ENCODE measurements at places on chromosomes 1 and 21. TPM values are rescaled to one million over a fixed set of nuclear protein-coding genes. Genes with fewer than 3 reads are reported as not detected.

Gene SPRR1B
- total RNA-seq = not detected

Gene CLCA4
- not detected for total RNA-seq

Gene MARK1
- total RNA-seq = 0.89 TPM

Gene GRIK1
- total RNA-seq = not detected

Gene CXADR
- 2.1 TPM for total RNA-seq

Gene OR10J5
- total RNA-seq = not detected

Gene KCNQ4
- under 0.01 TPM for total RNA-seq

Gene ROR1
- 9.5 TPM for total RNA-seq

Gene KCNA10
- total RNA-seq = not detected

Gene FDPS
- total RNA-seq = 901 TPM

Gene RGS4
- total RNA-seq = 111 TPM

Gene ZNF683
- total RNA-seq = not detected

Gene AMY1B
- total RNA-seq = not detected

Gene SH2D5
- 5.5 TPM for total RNA-seq

Gene TNFRSF4
- 0.30 TPM for total RNA-seq

Gene DNM3
- total RNA-seq = 1.2 TPM

Gene MPL
- not detected for total RNA-seq

Gene OR2T2
- total RNA-seq = not detected

Gene SIK1
- not detected for total RNA-seq

Gene YOD1
- total RNA-seq = 2.9 TPM

Gene CFAP107
- not detected for total RNA-seq

Gene PLA2G2F
- not detected for total RNA-seq

Gene GRIK3
- total RNA-seq = not detected

Gene HSPB7
- total RNA-seq = 0.89 TPM

Gene POFUT2
- 31.7 TPM for total RNA-seq

Gene SLC22A15
- 0.30 TPM for total RNA-seq

Gene WNT3A
- not detected for total RNA-seq

Gene KLHDC8A
- not detected for total RNA-seq

Gene SLC37A1
- 0.74 TPM for total RNA-seq

Gene NEK2
- total RNA-seq = 39.2 TPM

Gene EDARADD
- not detected for total RNA-seq

Gene TLR5
- not detected for total RNA-seq

Gene EXO1
- total RNA-seq = 16.6 TPM

Gene COQ8A
- 8.2 TPM for total RNA-seq

Gene RNU1-4
- not detected for total RNA-seq

Gene C1QB
- not detected for total RNA-seq

Gene IPO9
- 19.0 TPM for total RNA-seq

Gene PBX1
- 22.7 TPM for total RNA-seq

Gene SPRR2B
- total RNA-seq = not detected

Gene NES
- total RNA-seq = 35.0 TPM

Gene CD34
- total RNA-seq = not detected

Data from bronchus fibroblast of lung (primary cell).